ENCODE measurements at places on chromosomes 13 and 19.

GRCh38 chr13:93784191-93784590 is 557.6 kb downstream of the GPC6 start:
- no peak for DNase-seq

- no peak for DNase-seq
These were observed 49.8 kb downstream of the ACSBG2 start for GRCh38 chr19:6185093-6185834.

DNA sequence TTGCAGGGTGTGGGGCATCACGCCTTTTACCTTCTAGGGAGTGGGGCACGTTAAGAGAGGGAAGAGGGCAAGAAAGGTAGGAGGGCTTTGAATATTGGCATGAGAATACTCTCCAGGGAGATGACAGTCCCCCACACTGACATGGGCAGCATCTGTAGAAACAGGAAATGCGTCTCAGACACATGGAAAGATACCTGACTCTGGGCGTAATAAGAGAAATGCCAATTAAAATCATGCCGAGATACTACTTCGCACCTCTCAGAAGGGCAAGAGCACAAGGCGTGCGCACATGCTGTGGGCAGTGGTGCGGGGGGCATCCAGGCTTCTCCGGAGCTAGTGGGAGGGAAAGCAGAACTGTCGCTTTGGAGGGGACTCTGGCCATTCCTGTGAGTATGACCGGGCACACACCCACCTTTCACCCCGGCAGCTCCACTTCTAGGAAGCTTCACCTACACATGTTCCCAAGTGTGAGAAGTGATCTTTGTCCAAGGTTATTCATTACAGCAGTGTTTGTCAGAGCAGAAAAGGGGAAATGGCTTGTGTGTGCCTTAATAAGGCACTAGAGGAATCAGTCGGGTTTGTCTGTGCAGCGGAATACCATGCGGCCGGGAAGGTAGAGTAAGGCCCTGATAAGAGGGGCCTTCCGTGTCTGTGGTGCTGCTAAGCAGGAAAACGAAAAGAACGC is 99.5 kb downstream of the SIPA1L3 start:
- no peak for DNase-seq

- DNase-seq = no peak
These were observed 1.5 kb downstream of the CD22 start for GRCh38 chr19:35330475-35330874.

GRCh38 chr13:26816881-26817280 is 56.3 kb upstream of the GPR12 start:
- DNase-seq = no peak

GRCh38 chr13:26074706-26075105 is 22.9 kb upstream of the SHISA2 start:
- DNase-seq = no peak

DNA sequence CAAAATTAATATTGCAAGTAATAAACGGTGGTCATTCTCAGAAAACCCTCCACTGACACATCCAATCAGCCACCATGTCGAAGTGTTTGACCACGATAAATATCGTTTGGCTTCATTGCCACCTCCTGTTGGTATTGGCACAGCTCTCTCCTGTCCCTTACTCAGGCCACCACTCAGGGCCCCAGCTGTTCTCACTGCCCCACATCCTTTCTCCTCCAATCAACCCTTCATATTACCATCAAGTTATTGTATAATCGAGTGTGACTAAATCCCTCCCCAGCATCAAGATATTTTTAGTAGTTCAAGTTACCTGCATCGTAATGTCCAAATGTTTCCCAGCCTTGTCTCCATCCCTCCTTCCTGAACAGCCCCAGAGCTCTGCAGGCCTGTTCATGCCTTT is 50.4 kb downstream of the SACS start:
- DNase-seq = no peak

Measured in fibroblast of skin of left biceps (primary cell).